CD8-positive, alpha-beta T cell (primary cell): ENCODE measurements at places on chromosomes 4 and X.

- DNase-seq: no peak
These were observed 211.9 kb upstream of the KIT start for GRCh38 chr4:54445866-54446265.

- no peak for DNase-seq
These were observed 54.5 kb upstream of the WDR1 start for GRCh38 chr4:10171055-10171454.

- no peak for DNase-seq
These were observed 74.8 kb upstream of the GPRIN3 start for GRCh38 chr4:89382439-89382838.

DNA sequence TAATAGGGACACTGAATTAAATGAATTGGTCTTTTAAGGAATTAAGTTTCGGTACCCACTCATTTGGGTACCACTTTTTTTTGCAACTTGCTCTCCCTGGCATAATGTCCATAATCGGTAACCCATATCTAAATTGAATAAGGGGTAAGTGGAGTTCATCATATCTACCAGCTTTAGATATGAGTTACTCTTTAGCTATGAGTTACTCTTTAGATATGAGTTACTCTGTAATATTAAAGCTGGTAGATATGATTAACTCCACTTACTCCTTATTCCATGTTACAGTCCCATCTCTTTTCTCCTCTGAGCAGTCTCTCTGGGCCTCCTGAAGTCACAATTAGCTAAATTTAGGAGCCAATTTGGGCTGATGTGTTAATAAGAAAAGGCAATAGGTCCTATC is 85.7 kb downstream of the TEX13C start:
- DNase-seq: no peak

- no peak for DNase-seq
These were observed 8.9 kb downstream of the KDR start for GRCh38 chr4:55116450-55116849.
